ENCODE measurements at places on chromosomes 2 and 18.
A peak's percentile ranks its signal among the peaks of the same experiment; 100 is the strongest.

- no peak for DNase-seq
Measured at GRCh38 chr2:18626256-18626668, 36.9 kb upstream of the NT5C1B start.

GRCh38 chr18:47887227-47887626 is 43.2 kb downstream of the SMAD2 start:
- DNase-seq = no peak

GRCh38 chr18:74081966-74082741 is 65.5 kb downstream of the FBXO15 start:
- no peak for DNase-seq

- DNase-seq = no peak
Measured at GRCh38 chr18:8744038-8744437, 38.7 kb downstream of the MTCL1 start.

DNA sequence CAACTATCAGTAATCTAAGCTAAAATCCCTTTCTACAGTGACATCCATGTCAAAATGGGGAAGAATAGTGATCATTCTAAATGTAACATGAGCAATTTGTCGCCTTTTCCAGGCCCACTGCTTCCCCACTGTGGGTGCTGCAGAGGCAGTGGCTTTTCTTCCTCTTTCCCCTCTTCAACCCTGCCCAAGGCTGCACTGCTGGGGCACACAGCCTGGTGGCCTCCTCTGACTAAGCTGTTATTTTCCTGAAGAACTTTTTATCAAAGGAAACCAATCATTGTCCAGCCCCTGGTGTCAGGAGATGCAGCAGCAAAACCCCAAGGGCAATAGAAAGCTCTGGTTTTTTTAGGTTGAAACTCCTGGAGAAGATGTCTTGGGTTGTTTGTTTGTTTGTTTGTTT is 117.6 kb upstream of the KLF7 start:
- no peak for DNase-seq

DNA sequence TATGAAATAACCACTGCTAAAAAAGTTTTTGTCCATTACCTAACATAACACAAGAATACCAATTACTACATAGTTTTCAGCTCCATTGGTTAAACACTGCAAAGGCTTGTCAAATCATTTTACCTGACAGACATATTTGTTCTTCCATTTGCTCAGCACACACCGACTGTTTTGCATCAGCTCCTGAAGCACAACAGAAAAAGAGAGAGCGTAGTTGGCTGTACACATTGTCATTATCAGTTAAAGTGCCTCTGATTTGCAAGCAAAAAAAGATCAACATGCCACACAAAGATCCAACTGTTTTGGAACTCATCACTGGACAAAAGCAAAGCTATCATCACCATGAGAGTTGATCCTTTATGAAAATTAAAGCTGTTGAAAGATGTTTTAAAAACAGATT is 103.8 kb downstream of the WDPCP start:
- DNase-seq = no peak

- no peak for DNase-seq
Measured at GRCh38 chr2:70730730-70731129, 37.3 kb downstream of the ADD2 start.

GRCh38 chr18:4986066-4986465 is 211.0 kb downstream of the AKAIN1 start:
- no peak for DNase-seq

DNA sequence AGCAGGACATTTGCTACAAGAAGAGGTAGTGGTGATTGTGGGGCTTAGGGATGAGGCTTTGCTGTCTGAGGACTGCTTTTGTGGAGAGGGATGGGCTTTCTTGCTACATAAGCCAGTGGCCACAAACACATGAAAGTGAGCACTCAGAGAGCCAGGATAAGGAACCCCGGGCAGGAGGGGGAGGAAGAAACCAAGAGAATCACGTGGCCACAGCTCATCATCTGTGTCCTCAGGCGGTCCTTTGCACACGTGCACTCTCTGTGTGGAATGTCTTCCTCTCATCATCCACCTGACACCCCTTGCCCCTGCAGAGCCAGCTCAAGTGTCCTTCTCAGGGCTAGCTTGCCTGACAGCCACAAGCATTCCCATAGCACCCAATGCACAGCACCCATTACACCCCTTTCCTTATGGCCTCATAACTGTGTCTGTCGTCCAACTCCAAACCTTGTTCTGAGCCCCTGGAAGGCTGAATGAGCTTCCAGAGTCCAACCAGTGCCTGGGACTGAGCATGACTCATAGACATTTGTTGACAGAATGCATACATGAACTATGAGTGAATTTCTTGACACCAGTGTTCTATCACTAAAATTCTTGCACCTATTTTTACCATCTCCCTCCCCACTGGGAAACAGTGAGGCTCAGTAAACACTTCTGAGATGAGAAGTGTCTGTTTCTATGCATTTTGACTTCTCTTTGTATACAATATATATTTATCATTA is 398.3 kb downstream of the ALK start:
- DNase-seq = no peak

DNA sequence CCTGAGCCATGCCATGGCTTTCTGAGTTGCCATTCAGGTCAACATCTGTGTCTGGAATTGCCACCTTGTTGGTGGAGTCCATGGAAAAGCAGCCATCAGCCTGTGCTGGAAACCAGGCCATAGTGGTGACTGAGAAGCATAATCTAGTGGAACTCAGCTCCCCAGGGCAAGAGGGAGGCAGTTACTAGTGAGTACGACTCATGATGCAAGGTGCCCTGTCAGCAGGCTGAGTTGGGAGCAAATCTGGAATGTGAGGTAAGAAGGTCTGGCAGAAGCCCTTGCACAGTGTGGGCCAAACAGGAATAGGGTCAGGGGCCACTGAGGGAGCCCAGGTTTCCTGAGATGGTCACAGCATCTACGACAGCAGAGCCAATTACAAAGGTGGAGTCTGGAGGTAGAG is 37.1 kb downstream of the SULT1C2 start:
- DNase-seq = no peak

DNA sequence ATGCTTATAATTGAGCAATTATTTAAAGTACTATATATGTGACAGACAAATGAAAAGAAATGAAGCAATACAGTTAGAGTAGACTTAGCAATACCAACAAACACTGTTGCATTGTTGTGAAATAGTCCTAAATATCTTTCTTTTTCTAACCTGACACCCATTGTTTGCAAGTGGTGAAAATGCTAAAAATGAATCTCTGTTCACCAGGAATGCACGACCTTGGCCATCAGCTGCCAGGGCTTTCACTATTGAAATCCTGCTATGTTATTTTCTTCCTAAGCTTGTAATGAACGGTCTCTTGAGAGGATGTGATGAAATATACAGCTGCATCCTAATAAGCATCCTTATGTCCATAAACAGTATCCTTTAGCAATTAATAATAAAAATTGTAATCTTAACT is 136.2 kb upstream of the MGAT5 start:
- DNase-seq = no peak

- no peak for DNase-seq
Measured at GRCh38 chr2:68853035-68853434, 18.2 kb downstream of the BMP10 start.

DNA sequence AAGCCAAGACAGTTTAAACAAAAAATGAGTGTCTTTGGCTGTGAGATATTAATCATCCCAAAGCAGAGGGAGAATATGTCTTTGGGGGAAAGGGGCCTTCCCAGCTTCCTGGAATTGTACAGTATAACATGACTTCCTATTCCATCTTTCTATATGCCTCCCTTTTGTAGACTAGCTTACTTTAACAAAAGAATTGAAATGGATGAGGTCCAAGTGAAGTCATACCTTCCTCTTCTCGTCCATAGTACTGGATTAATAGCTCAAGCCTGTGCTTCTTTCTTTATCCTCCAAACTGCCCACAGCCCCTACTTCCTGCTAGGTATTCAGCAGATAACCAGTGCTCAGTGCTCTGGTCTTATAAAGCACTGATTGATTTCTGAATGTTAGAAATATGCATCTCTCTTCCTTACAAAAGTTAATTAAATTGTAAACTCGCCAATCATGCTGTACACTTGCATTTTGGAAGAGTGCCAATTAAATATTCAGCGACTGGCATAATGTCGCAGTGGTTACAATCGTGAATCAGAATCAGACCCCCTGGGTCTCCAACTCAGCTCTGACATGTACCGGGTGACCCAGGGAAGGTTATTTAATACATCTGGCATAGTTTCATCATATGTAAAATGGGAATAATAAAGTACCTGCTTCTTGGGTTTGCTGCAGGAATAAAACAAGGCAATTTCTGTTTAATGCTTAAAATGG is 325.1 kb downstream of the RND3 start:
- DNase-seq = no peak

- no peak for DNase-seq
Measured at GRCh38 chr2:198042189-198042588, 237.8 kb downstream of the PLCL1 start.

GRCh38 chr2:176729706-176730569 is 460.7 kb downstream of the MTX2 start:
- DNase-seq = no peak

GRCh38 chr2:47173986-47174732 is 19.1 kb upstream of the STPG4 start:
- DNase-seq = no peak

GRCh38 chr2:173171321-173171720 is 95.7 kb downstream of the MAP3K20 start:
- DNase-seq = no peak

DNA sequence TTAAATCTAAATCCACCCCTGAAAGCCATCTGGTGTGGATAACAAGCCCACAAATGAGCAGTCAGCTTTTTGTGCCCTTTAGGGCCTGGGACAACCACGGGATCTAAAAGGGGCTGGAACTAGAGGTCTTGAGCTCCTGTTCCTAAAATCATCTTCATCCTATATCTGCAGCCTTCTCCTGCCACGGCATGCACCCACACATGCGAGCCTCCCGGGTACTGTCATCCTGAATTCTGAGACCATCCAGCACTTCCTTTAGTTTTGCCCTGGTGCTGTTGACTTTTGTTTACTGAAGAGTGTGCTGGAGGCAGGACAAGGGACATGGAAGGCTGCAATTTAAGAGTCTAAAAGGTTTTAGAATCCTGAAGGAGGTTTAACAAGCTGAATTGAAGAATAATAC is 183.2 kb downstream of the FAM210A start:
- DNase-seq = peak; percentile 64

GRCh38 chr2:74659462-74659861 is 5.4 kb downstream of the SEMA4F start:
- no peak for DNase-seq

- DNase-seq = no peak
Measured at GRCh38 chr2:58959996-58960395, 718.9 kb upstream of the FANCL start.

DNA sequence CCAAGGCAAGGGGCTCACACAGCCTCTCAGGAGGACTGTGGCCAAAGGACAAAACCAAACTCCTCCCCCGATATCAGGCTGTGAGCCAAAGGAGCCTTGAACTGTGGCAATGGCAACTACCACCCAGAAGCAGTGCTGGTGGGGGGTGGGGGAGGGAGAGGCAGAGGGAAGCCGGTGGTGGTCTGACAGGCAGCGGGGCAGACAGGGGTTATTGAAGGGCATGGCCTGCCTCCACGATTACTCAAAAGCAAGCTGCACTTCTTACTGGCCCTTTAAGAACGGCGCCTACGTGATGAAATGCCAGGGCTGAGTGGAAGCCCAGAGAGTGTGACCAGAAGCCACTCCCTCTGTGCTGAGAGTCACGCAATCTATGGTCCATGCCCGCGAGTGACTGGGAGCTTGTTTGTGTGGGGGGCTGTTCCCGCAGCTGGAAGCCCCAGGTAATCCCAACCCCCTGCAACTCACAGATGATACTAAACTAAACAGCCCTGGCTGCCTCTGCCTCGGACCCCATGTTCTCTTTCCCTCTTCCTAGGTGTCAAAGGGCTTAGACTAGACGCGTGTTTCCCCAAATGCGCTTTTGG is 128.2 kb upstream of the CXCR4 start:
- DNase-seq = no peak

- no peak for DNase-seq
Measured at GRCh38 chr2:75432761-75433361, 127.9 kb downstream of the EVA1A start.

DNA sequence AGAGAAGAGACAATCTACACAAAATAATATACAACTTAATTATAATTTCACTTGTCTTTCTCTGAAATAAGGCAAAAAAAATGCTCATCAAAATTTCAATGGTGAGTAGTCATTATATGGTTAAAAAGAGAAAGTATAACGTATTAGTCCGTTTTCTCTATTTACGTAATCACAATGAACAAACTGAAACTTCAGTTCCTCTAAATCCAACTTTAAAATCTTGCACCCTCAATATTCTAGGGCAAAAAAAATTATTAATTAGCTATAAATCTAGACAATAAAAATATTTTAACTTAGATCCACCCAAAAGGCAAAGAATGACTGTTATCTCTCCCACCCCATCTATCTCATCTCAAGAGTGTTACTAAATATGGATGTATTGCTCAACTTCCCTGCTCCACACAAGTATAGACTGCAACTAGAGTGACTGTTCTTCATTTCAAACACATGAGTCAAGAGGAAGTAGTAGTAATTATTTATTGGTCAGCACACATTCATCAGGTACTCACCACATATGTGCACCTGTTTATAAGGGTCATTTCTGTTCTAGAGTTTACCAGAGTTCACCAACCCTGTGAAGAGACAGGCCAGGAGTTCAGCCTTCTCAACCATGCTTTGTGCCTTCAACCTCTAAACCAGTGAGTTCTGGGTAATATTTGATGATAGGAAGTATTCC is 36.4 kb downstream of the STK39 start:
- DNase-seq = no peak

- DNase-seq = no peak
Measured at GRCh38 chr2:205850132-205850531, 167.8 kb downstream of the NRP2 start.

DNA sequence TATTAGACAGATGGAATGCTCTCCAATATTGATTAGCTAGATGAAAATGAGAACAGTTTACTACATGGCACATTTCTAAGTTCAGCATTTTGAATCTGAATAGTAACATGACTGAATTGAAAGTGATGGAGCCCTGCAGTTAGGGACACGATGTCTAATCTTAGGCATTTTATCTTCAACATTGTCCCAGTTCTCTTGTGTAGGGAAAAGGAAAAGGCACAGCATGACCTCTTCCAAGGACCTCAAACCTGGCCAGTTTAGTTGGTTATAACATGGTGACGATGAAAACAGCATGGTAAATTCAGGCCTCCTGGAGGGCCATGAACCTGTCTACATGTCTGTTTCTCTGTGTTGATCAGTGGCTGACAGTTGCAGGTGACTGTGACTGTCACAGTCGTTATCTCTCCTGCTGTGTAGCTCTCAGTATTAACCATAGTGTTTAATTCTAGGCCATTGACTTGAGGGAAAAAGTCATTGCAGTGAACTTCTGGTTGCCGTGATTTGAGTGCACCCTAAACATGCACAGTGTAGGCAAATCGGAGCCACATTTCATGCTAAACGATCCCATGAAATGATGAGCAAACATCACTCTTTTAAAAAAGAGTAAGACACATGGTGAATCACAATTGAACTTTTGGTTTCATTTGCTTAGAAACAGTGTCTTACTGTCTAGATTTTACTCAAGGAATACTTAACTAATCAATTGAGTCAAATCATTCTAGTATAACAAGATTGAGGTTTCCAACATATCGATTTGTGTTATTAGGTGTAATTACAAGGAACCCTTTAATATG is 129.7 kb downstream of the PHLPP1 start:
- DNase-seq = no peak
